ENCODE measurements at places on chromosomes 1 and 21.

GRCh38 chr1:81695741-81696140 is 105.0 kb upstream of the ADGRL2 start:
- DNase-seq: peak; percentile 54

DNA sequence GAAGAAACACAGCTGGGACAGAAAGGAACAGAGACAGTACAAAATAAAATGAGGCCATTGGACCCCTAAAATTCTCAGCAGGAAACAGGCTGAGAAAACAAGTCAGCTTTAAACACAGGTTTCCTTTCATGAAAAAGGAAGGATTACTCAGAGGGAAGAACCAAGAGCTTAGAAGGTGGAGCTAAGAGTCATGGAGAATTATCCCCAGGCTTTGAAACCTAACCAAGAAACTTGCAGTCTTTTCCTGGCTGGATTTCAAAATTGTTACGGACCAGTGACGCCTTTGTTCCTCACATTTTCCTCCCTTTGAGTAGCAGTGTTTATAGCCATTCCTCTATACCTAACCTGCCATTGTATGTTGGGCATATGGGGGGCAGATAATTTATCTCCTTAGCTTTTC is 8.8 kb downstream of the HMGB4 start:
- no peak for DNase-seq

GRCh38 chr1:169692756-169693460 is 18.5 kb downstream of the SELL start:
- no peak for DNase-seq

DNA sequence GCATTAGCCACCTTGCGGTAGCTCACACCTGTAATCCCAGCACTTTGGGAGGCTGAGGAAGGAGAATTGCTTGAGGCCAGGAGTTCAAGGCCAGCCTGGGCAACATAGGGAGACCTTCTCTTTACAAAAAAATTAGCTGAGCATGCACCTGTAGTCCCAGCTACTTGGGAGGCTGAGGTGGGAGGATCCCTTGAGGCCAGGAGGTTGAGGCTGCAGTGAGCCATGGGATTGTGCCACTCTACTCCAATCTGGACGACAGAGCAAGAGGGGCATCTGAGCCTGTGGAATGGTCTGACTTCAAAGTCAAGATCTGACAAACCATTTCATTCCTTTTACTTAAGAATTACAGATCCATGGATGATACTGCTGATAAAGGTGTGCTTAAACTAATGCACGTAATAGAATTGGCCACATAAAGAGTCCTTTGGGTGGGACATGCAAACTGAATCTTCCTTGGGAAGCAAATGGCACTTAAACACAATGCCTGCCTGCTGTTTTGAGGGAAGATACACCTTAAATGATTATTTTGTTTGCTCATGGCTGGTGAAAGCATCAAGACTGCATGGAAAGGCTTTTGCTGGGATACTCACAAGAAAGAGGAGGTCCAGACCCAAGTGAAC is 2.5 kb upstream of the TMEM201 start:
- no peak for DNase-seq

DNA sequence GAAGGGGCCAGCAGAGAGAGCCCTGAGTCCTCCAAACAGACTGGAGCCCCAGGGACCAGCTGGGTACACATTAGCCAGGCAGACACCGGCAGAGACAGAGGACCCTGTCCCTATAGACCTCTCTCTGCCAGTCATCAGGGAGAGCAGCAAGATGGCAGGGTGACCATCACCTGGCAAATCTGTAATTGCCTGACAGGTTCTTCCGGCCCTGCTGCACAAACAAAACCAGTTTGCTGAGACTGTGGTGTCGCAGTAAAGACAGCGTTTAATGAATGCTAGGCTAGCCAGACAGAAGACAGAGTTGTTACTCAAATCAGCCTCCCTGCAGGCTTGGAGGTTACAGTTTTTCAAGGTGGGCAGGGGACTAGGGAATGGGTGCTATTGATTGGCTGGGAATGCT is 618.9 kb downstream of the NPHP4 start:
- DNase-seq: no peak

GRCh38 chr1:81452693-81453366 is 347.9 kb upstream of the ADGRL2 start:
- DNase-seq: no peak

- DNase-seq: no peak
Observed at GRCh38 chr1:3656450-3657095, 4.3 kb downstream of the TP73 start.

DNA sequence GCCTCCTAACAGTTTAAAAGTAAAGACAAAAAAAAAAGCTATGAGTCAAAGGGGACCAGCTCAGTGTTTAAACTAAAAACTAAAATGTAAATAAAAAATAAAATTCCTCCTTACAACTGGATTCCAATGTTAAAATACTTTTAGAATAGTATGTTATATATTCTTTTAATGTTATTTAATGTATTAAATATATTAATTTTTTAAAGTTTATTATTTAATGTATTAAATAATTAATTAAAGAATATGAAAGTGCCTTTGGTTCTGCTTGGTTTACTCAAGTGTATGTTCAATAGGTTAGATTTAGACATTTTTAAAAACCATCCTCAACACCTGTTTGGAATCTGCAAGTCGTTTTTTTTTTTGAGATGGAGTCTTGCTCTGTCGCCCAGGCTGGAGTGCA is 13.1 kb downstream of the ACBD6 start:
- no peak for DNase-seq

GRCh38 chr21:19692231-19692630 is 1288.6 kb upstream of the TMPRSS15 start:
- no peak for DNase-seq

- no peak for DNase-seq
Observed at GRCh38 chr1:15207829-15208429, 39.1 kb upstream of the FHAD1 start.

GRCh38 chr1:197799271-197799670 is 24.0 kb upstream of the DENND1B start:
- DNase-seq: peak; percentile 80

DNA sequence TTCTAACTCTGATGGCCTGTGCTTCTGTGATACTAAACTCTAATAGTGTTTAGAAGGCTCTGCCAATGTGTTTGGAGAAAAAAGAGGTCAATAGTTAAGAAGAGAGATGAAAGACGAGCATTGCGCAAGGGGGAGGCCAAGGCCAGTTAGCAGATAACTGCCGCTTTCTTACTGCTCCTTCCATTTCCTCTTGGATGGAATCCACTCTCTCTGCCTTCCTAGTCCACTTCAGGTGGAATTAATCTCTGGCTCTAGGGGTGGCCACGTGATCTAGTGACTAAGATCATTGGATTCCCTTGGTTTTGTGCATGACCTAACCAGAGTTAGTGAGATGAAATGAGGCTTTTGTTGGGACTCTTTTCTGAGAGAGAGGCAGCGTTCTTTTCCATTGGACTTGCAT is 148.3 kb downstream of the ACTL8 start:
- no peak for DNase-seq

DNA sequence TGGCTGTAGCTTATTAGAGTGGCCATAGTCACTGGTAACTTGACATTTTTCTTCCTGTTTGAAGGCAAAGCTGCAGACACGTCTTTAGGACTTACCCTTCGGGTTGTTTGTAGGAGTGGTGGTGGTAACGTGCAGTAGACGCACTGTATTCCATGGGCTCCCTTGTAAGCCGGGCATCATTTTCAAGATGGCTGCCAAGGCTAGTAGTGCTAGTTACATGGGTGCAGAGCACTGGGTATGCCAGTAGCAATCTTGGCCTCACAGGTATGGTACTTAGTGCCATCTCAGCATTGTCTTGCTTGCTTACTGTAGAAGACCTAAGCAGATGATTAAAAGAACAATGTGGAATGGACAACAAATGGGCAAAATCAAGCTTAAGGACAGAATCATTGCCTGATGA is 1.9 kb downstream of the YBX1 start:
- no peak for DNase-seq
